ENCODE measurements at places on chromosomes 4 and X.

DNA sequence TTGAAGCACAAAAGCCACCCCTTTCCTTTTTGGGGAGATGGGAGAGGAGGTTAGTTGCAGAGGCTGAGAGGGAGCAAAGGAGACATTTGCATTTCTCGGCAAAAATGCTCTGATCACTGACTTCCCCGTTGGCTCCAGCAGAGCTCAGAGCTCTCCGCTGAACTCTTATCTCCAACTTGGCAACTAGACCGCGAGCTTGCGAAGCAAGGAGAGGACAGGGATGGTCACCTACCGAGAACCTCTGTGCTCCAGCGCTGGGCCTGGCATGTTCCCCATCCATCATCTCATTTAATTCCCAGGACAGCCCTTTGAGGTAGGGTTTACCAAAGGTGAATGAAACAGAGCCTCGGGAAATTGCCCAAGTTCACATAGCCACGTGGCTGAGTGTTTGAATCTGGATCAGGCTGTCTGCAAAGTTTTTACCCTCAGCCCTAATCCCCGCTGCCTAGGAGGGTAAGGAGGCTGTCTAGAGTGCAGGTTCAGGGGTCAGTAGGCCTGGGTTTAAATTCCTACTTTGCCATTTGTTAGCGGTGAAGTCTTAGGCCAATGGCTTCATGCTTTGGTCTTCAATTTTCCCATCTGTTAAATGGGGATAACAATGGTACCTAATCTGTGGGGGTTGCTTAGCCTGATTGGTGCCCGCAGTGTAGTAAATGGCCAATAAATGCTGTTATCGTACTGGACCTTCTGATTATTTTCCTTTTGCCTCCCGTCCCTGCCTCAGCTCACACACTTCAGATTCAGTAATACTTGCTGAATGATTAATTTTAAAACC lies 3.8 kb upstream of the CITED1 start:
- DNase-seq = no peak

- no peak for DNase-seq
Observed at GRCh38 chr4:6530301-6530700, 44.7 kb upstream of the MAN2B2 start.

- no peak for DNase-seq
Observed at GRCh38 chrX:82692991-82693390, 815.1 kb upstream of the POU3F4 start.

DNA sequence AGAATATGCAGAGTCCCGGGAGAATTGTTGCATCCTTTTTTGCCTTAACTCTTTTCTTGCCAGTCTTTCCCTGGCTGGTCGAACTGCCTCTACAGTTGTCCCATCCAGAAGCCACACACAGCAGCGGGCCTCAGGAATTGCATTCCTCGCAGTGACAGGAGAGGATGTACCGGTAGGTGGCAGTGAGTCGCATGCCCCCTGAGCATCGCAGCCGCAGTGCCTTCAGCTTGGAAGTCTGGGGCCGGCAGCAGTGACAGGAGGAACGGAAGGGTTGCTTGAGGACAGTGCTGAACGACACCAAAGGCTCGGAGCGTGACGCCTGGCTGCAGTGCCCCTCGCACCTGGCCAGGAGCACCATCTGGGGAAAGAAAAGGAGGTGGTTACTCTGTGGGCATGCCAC lies 23.5 kb downstream of the NDP start:
- DNase-seq = peak; percentile 1

DNA sequence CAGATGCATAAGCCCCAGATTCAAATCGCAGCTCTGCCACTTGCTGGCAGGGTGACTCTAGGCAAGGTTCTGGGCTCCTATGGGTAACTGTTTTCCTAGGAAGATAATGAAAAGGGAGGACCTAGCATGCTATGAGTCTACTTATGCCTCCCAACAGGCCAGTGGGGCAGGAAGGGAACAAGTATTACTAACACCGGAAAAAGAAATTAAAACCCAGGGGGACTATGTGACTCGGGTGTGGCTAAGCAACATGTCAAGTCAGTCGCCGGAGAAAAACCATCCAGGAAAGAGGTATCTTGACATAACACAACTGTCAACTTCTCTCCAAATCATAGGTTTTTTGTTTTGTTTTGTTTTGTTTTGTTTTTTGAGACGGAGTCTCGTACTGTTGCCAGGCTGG lies 45.5 kb upstream of the RBPJ start:
- no peak for DNase-seq

GRCh38 chr4:136281889-136282288 lies 1250.4 kb downstream of the PCDH18 start:
- DNase-seq = no peak

- no peak for DNase-seq
Observed at GRCh38 chr4:84894621-84895020, 71.9 kb downstream of the WDFY3 start.

DNA sequence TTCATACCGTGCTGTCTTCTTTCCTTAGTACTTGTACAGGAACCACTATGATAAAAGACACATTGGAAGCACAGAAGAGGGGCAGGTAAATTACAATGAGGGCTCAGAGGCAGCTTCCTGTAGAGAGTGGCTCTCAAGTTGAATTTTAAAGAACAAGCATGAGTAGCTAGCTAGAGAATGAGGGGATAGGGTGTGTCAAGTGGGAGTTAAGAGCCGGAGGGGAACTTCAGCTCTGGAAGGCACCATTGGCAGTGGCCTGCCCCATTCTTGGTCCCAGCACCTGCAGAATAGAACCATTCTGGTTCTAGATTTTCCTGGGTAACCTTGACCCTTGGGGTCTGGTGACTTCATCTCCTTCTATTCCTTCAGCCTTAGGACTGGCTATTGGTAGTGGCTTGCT lies 34.0 kb upstream of the JADE1 start:
- DNase-seq = no peak

GRCh38 chr4:153467897-153468262 lies 1.7 kb downstream of the TMEM131L start:
- no peak for DNase-seq

DNA sequence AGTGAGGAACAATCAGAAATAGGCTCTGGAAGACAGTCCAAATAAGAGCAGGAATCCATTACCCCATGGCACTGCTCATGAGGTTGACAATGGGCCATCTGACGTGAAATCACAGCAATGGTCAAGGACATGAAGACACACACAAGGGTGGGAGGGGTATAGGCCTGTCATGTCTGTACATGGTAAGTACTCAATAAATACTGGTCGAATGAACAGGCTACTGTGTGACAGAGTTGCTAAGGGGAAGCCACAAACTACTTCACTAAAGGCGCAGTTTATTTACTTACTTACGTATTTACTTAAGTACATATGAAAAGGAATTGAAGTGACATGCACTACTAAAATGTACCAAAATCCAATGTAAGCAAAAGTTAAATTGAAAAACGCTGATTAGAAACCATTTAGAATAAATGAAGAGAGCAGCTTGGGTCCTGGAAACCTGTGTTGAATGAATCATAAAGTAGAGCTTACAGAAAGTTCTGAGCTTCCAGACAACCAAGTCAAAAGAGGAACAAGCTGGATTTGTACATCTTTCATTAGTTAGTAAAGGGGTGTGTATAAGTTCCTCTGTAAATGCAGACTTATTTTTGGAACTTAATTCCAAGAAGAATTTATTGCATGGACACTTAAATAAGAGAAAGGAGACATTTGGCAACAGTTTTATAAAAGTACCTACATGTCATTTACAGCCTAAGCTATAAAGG lies 32.7 kb downstream of the ALPK1 start:
- DNase-seq = no peak

DNA sequence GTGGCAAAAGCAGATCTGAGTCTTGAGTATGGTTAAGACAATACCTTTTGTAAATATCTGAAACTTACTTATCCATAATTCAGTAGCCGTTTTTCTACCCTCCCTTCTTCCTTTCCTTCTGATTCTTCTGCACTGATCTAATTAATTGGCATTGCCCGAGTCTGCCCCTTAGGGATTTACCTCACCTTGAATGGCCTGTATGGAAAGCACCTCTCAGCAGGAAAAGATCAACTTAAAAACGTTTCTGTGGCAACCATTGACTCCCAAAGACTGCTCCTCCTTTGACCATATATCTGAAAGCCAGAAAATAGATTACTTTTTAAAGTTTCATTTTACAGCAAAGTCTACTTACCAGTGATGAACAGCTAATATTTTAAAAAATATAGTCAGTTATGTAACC lies 496.5 kb upstream of the LCORL start:
- DNase-seq = no peak

GRCh38 chr4:7510066-7510465 lies 75.3 kb upstream of the PSAPL1 start:
- no peak for DNase-seq

DNA sequence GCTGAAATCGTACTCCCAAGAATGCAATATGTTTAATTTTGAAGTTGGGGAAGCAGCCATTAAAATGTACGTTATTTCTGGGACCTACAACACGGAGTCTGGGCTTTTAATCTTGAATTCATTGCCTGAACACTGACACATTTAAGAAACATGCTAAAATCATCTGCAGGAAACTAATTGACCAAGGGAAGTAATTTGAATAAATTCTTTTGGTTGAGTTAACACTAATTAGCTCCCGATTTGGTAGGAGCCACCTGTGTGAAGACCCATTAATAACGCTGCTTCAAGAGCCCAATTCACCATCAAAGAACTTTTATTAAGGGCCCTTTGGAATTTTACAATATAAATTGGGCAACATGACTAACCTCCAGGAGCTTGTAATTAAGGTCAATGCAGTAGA lies 309.2 kb downstream of the RAB28 start:
- no peak for DNase-seq

GRCh38 chr4:22597471-22597870 lies 81.6 kb upstream of the ADGRA3 start:
- no peak for DNase-seq

DNA sequence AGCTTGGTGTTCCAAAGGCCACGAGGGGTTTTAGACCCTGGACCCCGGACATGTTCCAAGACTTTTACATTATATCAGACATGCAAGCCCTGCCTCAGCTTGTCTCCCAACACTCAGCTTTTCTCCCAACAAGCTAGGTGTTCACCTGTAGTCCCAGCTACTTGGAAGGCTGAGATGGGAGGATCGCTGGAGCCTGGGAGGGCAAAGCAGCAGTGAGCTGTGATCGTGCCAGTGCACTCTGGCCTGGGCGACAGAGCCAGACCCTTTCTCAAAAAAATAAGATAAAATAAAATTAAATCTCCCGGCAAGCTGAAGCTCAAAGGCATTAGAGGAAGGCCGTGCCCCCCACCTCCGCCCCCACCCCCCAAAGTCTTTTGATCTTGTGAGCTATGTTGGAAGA lies 13.7 kb downstream of the CTAG1A start:
- no peak for DNase-seq

DNA sequence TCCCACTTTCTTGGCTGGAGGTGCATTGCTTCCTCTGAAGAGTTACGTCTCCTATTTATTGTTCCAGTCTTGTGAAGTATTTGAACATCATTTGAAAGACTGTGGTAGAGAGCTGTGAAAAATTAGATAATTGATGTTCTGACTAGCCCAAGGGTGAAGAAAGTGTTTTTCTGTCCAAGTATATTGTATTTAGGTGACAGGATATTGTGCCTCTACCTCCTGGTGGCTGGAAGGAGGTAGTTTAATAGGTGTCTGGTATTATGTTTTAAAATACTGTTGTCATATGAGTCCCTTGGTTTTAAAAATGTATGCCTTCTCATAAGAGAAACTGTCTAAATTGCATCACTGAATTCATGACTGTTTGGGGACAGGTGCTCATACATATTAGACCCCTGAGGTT lies 226.0 kb downstream of the SPRY1 start:
- DNase-seq = no peak

DNA sequence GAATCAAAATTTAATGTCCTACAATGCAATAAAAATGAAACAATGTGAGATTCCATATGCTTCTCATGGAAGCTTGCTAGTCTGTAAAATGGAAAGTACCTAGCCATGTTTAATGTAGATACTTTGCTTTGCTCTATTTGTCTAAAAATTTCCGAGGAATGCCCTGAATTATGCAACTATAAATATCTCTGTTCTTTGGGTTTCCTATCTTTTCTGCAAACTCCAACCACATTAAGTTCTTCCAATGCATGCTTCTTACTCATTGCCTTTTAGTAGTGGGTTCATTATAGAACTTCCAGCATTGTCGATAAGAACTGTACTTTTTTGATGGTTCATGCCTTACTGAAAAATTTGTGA lies 178.3 kb downstream of the RASL11B start:
- DNase-seq = no peak

- no peak for DNase-seq
Observed at GRCh38 chr4:139635966-139636365, 29.7 kb upstream of the MGST2 start.

- DNase-seq = no peak
Observed at GRCh38 chr4:184280137-184280536, 62.5 kb upstream of the ENPP6 start.

GRCh38 chrX:40778861-40779575 lies 43.7 kb upstream of the MED14 start:
- no peak for DNase-seq

- DNase-seq = no peak
Observed at GRCh38 chrX:96474029-96474740, 210.5 kb upstream of the DIAPH2 start.

GRCh38 chr4:155974996-155975395 lies 21.3 kb upstream of the CTSO start:
- DNase-seq = no peak

- DNase-seq = no peak
Observed at GRCh38 chr4:1743551-1743950, 22.2 kb downstream of the TACC3 start.

DNA sequence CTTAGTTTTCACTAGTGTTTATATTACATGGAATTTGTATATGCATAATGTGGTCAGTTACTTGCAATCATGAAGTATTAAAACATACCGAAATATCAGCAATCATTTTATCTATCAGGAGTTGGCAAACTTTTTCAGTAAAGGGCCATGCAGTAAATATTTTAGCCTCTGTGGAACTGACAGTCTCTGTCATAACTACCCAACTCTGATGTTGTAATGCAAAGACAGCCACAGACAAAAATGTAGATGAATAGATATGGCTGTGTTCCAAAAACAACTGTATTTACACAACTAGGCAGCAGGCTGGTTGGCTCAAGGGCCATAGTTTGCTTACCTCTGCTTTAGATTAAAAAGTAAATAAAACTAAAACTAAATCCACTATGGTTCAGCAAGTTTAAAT lies 200.2 kb downstream of the HS3ST1 start:
- DNase-seq = no peak

GRCh38 chrX:108018656-108019381 lies 26.0 kb upstream of the VSIG1 start:
- peak; percentile 4 for DNase-seq

GRCh38 chr4:132214519-132214918 lies 934.6 kb upstream of the PCDH10 start:
- no peak for DNase-seq

All from activated T-helper 9 cell treated with anti-CD3 and anti-CD28 coated beads, Interleukin-2, amount 50 U/mL, for 16 hours (primary cell).